ENCODE measurements at places on chromosomes 7 and 10.

GRCh38 chr10:108392286-108392685 lies 1227.8 kb upstream of the SORCS1 start:
- no peak for DNase-seq

DNA sequence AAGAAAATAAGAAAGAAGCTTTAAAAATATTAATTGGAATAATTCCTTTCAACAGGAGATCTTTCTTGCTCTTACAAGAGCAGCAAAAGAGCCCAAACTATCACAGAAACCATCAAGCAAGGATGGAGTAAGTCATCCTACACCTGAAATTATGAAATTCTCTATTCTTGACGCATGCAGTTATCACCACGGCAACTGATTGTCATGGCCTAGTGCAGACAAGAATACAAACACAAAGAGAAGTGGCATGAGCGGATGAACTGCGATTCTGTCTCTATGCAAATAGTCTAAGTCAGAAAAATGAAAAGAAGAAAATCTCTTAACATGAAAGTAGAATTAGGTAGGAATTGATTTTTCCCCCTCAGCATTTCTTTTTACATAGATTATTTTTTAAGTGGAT lies 54.8 kb upstream of the SLC35B4 start:
- DNase-seq, result no peak

DNA sequence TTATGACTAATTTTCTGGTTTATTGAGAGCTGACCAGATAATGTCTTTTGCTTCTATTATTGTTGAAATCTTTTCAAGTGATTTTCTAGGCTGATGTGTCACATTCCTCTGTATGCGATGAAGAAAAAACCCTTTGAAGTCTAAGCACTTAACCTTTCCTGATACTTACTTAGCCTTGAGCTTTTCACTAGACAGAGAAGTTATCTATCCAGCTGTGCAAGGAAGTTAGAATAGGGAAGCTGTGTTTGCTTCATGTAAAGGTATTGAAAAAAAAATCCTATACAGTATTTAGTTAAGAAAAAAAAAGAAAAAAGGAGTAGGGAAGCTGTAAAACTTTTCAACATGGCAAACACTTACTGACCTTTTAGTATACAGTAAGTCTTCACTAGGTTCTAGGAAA lies 117.6 kb upstream of the DNAJB12 start:
- no peak for DNase-seq

DNA sequence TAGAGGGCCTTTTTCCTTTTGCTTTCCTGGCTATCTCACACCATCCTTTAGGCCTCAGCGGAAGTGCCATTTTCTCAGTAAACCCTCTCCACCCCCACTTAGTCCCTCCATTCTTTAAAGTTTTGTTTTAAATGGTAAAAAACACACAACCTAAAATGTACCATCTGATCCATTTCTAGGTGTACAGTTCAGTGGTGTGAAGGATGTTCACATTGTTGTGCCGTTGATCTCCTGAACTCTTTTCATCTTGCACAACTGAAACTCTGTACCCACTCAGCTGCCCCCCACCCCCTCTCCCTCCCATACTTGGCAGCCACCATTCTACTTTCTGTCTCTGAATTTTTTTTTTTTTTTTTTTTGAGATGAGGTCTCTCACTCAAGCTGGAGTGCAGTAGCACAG lies 52.2 kb downstream of the SNX10 start:
- DNase-seq, result no peak

GRCh38 chr7:98921608-98922372 lies 43.5 kb downstream of the TRRAP start:
- no peak for DNase-seq

Measured in MG63 (cell line).